ENCODE measurements at places on chromosomes 2 and 18.

DNA sequence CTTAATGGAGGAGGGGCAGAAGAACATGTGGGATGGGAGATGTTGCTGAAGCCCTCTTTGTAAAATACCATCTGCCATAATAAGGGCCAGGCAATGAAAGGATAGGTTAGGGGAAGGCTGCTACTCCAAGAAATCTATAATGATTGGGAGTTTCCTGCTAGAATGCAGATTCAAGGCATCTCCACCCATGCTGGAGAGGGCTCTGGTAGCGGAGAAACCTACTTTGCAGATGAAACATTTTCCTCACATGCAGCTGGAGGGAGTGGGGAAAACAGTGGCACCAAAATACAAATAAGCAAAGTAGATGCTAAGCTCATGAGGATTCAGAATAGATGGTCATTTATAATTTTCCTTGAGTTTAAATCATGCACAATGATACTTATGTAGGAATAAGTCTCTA lies 82.3 kb upstream of the GCFC2 start:
- no peak for DNase-seq

- no peak for DNase-seq
Measured at GRCh38 chr2:60926741-60927552, 45.6 kb downstream of the REL start.

DNA sequence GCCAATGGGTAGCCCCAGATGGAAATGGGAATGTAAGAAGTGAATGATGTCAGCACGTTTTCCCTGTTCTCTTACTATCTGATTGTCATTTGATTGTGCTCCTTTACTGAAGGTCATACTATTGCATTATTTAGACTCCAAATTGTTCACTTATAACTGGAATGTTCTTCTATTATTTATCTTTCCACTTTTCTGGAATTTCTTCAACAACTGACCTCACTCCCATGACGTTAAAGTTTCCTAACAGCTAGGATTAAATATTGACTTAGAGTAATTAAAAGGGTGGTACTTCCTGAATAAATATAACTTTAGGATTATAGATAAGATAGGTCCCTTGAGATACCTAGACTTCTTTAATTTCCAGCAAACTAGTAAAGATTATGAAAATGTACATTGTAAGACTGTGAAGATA lies 10.9 kb upstream of the GULP1 start:
- no peak for DNase-seq

DNA sequence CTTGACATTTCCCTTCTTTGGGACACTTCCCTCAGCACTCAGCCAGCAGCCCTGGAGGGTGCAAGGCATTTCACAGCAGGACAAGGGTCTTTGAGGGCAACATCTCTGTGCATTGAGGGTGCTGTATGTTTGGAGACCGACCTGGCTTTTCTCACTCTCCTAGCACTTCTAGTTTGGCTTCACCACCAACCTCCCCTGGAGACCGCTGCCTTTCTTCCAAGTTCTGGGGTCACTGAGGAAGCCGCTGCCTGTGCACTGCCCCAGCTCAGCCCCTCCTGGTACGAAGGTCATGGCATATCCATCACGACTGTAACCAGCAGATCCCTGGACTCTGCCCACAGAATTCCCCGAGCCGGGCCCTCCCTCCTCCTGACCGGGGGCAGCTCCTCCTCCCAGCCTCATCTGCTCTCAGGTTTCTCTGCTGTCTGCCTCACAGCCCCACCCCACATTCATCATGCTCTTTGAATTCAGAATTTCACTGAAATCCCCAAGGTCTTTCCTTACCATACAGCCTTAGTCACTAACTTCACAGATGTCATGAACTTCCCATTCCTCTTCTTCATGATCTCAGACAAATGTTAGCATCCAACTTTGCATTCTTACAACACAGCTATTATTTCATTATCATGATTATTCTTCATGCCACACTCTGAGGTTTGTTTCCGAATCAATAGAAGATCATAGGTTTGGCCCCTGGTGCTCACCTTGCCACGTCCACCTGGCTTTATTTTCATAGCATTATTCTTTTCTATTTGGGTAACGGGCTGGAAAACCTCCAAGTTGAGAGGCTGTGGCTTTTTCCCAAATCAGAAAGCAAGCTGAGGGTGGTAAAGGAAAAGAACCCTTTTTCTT lies 113.0 kb upstream of the COPS8 start:
- no peak for DNase-seq

- DNase-seq = no peak
Measured at GRCh38 chr2:65850695-65851094, 418.3 kb upstream of the SPRED2 start.

GRCh38 chr2:23692263-23692662 lies 234.7 kb downstream of the ATAD2B start:
- no peak for DNase-seq

GRCh38 chr18:44323125-44323524 lies 357.6 kb upstream of the SETBP1 start:
- no peak for DNase-seq

DNA sequence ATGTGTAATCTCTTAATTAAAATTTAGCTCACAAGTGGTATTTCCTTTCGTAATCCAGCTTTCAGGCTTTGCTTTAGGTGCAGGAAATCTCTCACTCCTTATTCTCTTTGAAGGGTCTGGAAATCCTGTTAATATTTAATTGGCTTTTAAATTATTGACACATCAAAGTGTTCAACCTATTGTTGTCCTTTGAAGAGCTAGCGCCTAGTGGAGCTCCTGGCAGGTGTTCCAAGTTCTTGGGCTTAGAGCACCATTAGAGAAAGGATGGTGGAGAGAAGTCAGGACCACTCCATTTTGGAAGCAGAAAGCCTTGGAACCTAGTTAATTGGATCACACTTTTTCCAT lies 92.4 kb downstream of the CABLES1 start:
- DNase-seq = no peak

DNA sequence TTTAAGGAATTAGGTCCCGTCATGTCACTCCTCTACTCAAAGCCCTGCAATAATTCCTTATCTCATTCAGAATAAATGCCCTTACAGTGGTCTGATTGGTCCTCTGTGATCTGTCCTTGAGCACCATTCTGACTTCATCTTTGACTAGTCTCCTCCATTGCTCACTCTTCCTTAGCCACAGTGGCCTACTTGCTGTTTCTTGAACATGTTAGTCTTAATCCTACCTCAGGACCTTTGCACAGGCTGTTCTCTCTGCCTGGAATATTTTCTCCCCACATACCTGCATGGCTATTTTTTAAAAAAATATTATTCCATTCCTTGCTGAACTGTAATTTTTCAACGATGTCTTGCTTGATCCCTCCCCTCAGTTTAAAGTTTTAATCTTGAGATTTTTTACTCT lies 48.0 kb downstream of the QPCT start:
- DNase-seq = no peak
